ENCODE measurements at places on chromosomes 7 and 10.

DNA sequence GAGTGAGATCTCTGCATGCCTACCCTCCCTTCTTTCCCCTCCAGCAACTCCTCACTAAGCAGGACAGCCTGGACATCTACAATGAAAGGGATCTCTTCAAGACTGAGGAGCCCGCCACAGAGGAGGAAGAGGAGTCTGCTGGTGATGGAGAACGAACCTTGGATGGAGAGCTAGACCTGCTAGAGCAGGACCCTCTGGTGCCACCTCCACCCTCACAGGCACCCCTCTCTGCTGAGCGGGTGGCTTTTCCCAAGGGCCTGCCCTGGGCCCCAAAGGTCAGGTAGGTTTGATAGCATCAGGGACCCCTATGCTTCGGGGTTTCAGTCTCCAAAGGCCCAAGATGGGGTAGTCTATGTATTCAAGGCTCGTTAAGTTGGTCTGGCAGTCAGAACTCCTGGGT, 23.9 kb downstream of the STRIP2 start:
- no peak for DNase-seq

GRCh38 chr7:132614428-132615318, 38.4 kb upstream of the PLXNA4 start:
- DNase-seq = no peak

DNA sequence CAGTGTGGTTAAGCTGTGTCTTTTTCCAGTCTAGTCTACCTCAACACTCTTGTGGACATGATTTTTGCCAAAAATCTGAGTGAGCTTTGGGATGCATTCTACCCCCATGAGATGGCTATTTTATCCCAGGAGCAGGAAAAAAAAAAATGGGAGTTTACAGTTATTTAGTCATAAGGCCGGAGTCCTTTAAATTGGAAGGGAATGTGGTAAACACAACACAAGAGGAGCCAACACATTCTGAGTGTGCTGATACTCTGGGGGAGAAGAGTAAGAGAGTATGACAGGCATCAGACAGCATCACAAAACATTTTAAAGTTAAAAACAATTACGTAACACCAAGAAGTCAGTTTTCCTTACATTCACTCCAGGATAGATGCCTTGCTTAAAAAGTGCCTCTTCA, 46.1 kb downstream of the C1GALT1 start:
- no peak for DNase-seq

DNA sequence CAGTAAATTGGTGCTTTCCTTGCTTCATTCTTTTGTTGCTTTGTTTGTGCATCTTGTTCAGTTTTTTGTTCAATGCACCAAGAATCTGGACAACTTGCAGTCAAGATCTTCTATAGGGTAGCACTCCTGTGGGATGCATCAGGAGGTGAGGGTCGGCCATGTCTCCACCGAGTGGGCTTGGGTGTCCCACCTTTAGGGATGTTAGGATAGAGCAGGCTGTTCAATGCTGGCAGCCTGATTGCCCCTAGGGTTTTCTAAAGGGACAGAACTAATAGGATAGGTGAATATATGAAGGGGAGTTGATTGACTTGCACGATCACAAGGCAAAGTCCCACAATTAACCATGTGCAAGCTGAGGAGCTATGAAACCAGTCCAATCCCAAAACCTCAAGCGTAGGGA, 109.9 kb downstream of the GLRX3 start:
- no peak for DNase-seq

- no peak for DNase-seq
Observed at GRCh38 chr7:66453340-66453739, 175.3 kb upstream of the KCTD7 start.

- no peak for DNase-seq
Observed at GRCh38 chr10:62093863-62094291, 174.8 kb downstream of the RTKN2 start.

GRCh38 chr7:156897673-156898072, 4.7 kb upstream of the LMBR1 start:
- DNase-seq = no peak

- no peak for DNase-seq
Observed at GRCh38 chr10:125015356-125015944, 73.5 kb downstream of the ZRANB1 start.

DNA sequence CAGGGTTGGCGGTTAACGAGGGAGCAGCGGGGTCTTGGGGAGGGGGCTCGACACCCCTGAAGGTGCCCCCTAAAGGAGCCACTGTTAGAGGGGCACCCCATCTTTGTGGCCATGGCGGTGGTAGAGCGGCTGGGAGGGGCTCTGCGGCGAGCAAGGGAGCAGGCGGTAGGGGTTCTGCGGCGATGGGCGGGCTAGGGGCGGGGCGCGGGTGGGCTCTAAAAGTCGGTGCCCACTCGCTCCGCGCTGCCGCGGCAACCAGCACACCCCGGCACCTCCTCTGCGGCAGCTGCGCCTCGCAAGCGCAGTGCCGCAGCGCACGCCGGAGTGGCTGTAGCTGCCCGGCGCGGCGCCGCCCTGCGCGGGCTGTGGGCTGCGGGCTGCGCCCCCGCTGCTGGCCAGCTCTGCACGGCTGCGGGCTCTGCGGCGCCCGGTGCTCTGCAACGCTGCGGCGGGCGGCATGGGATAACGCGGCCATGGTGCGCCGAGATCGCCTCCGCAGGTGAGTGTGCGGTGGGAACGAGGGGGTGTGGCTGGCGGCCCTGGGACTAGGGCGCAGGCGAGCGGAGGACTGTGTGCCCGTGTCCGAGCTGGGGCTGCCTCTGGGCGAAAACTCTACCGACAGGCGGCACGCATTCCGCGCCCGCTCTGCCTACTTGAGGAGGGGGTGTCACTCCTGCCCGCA, at the start of gene MEST:
MEST (plus strand) TSS at position 245 of the 682 bp plus-strand sequence; CDS start at position 474, 229 bp downstream.
- DNase-seq = no peak

DNA sequence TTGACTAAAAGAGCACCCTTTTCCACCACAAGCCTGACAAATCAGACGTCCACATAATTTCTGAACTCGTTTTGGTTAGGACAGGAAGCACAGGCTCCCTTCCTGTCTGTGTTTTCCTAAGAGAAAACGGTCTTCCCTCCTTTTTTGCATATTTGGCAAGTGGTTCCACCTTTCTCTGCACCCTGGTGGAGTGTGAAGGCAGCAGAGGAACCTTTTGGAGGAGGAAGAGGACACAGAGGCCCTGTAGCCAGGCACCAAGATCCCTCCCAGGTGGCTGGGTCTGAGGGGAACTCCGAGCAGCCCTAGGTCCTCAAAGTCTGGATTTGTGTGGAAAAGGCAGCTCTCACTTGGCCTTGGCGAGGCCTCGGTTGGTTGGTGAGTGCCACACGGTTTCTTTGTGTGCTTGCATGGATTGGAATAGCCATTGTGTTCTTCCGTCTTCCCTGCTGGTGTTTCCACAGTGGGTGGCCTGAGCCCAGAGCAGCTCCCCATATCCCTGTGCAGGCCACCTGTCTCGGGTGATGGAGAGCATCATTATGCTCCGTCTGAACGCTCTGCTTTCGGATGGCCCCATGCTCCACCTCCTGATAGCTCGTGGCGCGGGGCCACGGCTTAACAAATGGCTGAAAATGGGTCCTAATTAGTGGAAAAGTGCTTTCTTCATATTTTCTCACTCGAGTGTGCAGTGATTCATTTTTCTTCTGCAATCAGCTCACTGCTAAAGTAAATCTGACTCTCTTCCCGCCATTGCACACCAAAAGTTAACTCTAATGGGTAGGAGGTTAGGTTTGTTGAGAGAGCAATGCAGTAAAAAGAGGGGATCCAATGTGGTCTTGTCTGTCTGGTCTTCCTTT, 4.2 kb downstream of the IKZF1 start:
- DNase-seq = no peak

DNA sequence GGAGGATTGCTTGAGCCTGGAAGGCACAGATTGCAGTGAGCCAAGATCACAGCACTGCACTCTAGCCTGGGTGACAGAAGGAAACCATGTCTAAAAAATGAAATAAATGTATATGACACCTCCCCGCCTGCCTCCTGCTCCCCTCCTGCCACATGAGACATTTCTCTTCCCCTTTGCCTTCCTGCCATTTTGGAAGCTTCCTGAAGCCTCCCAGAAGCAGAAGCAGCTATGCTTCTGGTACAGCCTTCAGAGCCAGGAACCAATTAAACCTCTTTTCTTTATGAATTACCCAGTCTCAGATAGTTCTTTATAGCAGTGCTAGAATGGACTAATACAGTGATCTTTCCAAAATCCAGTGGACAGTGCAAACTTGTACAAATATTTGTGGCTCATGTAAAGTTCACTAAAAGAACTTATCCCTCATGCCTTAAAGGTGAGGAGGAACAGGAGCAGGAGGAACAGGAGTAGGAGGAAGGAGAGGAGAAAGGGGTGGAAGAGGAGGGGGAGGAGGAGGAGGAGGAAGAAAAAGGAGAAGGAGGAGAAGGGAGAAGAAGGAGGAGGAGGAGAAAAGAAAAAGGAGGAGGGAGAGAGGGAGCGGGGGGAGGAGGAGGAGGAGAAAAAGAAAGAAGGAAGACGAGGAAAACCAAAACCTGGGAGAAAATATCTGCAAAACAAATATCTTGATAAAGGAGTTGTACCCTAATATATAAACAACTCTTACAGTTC, 2.8 kb upstream of the ABI1 start:
- no peak for DNase-seq

- DNase-seq = no peak
Observed at GRCh38 chr7:85823396-85824080, 636.7 kb upstream of the SEMA3D start.

DNA sequence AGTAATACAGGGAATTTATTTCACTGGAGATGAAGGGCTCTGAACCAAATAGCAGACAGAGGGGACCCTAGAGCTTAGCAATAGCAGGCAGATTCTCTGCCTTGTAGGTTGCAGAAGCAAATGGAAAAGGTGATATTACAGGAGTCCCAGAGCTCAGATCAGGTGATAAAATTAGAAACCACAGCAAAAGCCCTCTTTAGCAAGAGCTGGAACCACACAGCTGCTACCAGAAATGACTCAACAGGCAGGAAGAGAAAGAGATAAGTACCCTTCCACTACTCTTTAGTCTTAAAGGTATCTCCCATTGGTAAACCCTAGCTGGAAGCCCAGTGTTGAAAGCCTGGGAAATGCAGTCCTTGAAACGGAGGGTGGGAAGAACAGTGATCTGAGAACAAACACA, 535.6 kb upstream of the GHITM start:
- no peak for DNase-seq

DNA sequence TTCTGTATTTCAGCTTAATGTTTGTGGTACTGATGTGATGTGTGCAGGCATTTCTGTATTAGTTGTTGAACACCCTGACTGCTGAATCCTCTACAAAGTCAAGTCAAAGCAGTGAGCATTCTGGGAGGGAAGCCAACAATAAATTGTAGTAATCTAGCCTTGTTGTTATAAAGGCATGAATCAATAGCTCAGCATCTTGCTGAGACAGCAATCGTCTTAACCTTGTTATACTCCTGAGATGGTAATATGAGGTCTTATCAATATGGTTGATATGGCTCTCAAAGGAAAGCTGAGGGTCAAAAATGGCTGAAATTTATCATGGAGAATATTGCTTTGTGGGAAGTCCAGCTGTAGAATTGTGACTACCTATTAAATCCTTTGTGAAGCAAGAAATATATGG, 299.4 kb downstream of the DNAJB9 start:
- DNase-seq = no peak

GRCh38 chr10:77011874-77012811, 625.5 kb downstream of the KCNMA1 start:
- DNase-seq = no peak

DNA sequence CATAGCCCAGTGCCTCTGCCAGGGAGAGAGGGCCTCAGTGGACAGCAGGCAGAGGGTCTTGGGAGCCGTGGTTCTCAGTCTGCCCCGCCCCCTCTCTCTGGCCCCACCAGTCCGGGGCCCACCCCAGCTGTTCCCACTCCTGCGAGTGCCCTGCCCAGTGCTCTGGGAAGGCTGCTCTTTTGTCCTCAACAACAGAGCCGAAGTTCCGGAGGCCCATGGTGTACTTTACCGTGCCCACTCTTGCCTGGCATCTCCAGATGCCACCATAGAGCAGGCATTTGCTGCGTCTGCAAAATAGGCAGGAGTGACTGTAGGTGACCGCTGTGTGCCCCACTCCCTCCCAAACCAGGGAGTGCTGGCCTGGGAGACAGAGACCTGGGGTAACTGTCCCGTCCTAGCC, 29.3 kb upstream of the PCBD1 start:
- no peak for DNase-seq

- no peak for DNase-seq
Observed at GRCh38 chr10:77306666-77307065, 330.9 kb downstream of the KCNMA1 start.

All from activated naive CD4-positive, alpha-beta T cell (primary cell).